ENCODE measurements at places on chromosomes 5 and 9.

DNA sequence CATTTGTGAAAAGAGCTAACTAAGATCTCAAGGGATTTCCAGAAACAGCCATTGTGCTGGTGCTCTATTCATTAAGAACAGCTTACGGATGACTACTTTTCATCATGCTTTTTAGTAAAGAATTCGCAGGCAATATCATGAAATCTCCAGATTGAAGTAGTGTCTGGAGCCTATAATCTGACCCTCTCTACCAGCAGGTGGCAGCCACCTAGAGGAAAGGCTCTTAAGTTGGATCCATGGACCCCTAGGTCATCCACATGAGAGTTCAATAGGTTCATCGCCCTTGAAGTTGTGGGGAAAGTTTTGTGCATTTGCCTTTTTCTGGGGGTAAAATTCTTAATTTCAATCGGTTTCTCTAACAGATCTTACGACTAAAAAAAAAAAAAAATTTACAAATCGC, 82.3 kb downstream of the SLC1A3 start:
- DNase-seq: peak; percentile 15

GRCh38 chr9:131529597-131530545, 1.2 kb downstream of the UCK1 start:
- no peak for DNase-seq

- peak; percentile 63 for DNase-seq
These were observed 194.1 kb downstream of the AOPEP start for GRCh38 chr9:94920420-94921091.

GRCh38 chr5:20102293-20102692, 114.3 kb upstream of the CDH18 start:
- no peak for DNase-seq

DNA sequence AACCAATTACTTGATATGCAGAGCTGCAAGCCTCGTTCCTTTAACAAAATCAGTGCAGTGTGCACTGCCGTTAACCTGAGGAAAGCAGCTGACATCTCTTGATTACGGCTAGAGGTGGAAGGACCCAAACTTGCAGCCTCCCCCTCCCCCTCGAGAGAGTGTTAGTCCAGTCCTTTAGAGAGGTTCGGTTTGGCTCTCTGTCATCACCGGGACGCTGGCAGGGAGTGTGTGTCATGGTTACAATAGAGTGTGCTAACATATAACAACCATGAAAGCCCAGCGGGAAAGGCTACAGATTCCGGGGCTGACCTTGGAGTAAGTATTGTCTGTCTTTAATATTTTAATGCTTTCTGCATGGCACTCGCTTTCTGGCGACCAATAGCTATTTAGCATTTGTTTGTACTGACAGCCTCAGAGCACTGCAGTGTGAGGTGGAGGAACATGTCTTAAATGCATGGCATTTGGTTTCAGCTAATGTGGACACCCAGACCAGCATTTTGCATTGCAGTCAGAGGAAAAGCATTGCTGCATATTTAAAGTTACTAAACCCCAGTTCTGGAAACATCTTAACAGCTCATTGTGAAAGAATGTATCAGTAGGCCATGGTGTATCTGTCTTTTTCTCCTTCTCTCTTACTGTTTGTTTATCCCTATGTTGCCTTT, 237.5 kb downstream of the CD180 start:
- DNase-seq: peak; percentile 32

- DNase-seq: peak; percentile 50
These were observed at the start of gene CDKN2A for GRCh38 chr9:21993893-21994555. TSS of gene CDKN2A (minus strand) at chr9:21994392.

- no peak for DNase-seq
These were observed 199.0 kb downstream of the ARHGAP26 start for GRCh38 chr5:142969186-142969585.

GRCh38 chr5:53942724-53943123, 367.6 kb downstream of the ARL15 start:
- DNase-seq: no peak

DNA sequence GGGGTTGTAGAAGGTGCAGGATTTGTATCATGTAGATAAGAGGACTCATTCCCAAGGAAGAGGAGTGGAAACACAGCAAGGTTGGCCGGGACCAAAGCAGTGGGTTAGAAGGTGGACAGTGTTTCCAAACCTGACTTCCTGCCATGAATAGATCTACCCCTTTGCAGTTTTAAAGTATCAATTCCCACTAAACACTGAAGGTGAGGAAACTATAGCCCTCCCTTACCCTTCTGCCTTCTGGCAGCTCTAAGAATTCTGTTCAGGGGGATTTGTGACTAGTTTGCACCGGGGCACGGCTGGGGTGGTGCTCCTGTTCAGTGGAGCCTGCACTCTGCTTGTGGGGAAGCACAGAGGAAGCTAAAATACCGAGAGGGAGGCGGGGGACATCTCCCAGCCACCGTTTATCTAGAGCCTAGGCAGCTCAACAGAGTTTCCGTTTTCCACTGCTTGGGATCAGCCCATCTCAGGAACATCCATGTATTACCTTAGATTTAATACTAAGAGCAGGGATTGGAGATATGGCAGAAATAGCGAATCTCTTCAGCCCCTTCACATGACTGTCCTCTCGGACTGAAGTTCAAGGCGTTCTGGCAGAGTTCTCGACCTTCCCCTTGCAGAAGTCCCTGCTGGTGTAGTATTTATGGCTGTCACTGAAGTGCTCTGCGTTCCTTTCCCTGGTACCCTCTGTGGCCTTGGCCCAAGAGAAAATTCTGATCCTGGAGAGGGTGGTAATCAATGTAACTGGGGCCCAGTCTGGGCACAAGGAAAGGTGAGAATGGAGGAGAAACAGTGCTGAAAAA, 5.4 kb downstream of the ISL1 start:
- no peak for DNase-seq

DNA sequence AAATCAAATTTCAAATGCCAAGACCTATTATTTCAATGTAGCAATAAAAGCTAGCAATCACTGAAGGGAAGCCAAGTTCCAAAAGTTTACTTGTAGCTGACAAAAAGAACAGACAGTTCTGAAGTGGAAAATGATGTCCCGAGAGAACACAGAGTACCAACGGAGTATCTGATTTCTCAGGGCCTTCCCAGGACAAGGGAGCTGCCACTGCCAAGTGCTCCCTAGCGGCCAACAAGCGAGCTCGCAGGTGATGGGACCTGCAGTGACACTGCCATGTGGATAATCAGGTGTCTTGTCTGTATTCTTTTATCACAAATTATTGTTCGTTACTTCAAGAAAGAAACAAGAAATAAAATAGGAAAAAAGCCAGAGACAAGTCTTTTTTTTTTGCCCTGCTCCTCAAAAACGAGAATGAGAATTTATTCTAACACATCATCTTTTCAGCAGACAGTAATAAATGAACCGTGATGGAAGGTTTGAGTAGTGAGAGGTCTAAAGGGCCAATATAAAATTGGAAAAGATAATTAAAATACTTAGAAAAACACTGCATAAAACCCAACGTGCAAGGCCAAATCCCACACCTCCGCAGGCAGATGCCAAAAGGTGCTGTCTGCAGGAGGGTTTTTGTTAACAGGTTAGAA, 159.4 kb downstream of the MYO10 start:
- DNase-seq: peak; percentile 27

DNA sequence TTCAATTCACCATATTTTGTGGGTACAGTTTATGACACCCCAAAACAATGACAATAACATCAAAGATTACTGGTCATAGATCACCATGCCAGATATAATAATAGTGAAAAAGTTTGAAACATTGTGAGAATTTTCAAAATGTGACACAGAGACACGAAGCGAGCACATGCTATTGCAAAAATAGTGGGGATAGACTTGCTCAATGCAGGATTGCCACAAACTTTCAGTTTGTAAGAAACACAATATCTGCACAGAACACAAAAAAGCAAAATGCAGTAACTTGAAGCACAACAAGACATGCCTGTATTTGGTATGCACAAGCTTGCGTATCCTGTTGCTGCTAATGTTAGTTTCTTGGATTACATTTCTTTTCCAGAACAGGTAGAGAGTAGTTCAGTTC, 35.8 kb downstream of the ARHGEF28 start:
- DNase-seq: no peak

GRCh38 chr5:117337064-117337749, 762.6 kb upstream of the SEMA6A start:
- DNase-seq: no peak

- peak; percentile 21 for DNase-seq
These were observed 47.2 kb downstream of the CAMK2A start for GRCh38 chr5:150242251-150242894.

DNA sequence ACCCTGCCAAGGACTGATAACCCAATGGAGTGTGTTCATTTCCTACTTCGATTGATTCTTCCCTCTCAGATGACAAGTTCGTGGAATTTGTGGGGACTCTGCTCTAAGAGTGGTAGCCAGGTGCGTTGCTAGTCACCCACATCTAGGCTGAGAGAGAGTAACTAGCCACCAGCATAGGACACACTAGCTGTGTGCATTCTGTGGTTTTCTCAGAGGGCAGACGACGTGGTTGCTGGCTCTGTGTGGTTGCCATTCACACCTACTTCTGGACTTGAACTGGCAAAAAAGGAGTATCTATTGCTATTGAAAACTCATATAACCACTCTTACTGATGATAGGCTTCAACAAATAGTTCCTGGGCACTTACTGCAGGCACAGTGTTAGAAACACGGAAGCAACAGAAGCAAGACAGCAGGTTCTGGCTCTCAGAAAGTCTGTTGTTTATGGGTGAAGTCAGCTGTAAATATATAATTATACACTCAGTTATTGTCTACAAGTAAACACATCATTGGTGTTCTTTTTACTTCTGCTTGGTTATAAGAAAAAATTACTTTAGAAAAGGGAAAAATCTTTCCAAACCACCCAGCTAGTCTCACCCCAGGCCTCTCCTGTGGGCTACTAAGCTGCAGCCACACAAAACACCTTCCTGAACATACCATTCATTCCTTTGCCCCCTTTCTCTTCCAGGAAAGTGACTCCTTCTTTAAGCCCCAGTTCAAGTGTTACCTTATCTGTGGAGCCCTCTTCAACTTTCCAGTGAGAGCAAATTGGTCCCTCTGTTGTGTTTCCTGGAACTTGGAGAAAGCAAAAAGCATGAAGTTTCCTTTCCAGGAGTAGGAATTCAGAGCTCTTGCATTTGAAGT, 151.1 kb upstream of the HAPLN1 start:
- peak; percentile 32 for DNase-seq

DNA sequence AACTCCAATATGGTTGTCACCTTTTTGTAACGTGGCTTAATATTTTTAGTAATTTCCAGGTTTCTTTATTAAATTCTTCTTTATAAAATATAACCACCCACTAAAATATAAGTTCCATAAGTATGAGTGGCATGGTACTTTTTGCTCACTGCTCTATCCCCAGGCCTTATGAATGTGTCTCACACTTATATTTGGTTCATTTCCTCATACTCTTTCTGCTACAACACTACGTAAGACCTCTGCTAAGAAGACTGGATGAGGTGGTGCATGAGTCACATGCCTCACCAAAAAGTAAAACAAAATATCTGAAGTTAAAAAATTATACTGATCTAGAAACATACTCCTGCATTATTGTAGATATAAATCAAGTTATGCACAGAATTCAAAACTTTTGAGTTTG, 400.9 kb downstream of the HCN1 start:
- DNase-seq: no peak

DNA sequence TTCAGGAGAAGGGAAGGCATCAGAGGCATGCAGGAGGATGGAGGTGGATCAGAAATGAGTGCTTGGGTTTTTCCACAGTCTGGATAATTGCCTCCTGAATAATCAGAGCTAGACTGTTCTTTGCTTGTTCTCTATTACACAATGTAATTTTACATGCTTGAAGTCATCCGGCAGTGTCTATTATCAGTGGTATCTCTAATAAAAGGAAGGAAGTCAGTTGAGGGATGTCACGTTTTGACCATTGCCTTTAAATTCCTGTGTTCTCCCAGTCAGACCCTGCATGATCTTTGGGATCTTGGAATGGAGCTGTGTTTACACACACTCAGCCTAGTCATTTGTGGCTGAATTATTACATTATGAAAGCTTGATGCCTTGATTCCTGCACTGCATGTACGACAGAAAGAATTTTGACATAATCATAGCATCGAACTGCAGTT, 91.0 kb downstream of the PDE8B start:
- no peak for DNase-seq

DNA sequence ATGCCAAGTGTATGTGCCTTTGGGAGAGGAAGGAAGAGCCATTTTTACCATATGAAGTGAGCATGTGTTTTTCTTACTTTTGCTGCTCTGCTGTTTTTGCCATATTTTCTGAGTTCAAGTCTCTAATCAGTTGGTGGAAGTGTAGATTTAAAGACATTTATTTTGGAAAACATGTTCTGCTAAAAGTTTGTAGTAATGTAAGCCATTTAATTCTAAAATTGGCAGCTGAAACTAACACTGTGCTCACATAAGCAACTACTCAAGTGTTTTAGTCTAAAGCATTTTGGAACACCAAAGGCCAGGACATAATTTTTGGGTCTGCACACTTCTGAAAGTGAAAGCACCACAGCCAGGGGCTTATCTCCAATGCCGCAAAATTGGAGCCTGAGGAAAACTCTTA, 363.4 kb upstream of the ZNF608 start:
- DNase-seq: no peak

DNA sequence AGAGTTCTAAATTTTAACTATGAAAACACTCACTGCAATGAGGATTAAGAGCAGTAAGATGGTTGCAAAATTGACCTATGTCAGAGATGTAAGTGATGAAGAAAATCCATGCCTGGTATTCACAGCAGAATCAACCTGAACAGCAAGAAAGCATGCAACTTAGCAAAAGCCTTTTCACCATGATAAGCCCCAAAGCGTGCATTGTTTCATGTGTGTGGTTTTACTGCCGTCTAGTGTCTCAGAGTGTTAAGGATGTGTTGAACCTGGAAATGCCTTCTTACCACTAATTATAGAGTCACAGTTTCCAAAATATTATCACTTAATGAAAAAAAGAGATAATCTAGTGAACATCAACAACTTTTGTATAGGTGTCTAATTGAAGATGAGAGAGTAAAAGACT, 415.2 kb upstream of the TRPC7 start:
- DNase-seq: no peak

- DNase-seq: no peak
These were observed 22.5 kb downstream of the PAX5 start for GRCh38 chr9:37011530-37011929.

DNA sequence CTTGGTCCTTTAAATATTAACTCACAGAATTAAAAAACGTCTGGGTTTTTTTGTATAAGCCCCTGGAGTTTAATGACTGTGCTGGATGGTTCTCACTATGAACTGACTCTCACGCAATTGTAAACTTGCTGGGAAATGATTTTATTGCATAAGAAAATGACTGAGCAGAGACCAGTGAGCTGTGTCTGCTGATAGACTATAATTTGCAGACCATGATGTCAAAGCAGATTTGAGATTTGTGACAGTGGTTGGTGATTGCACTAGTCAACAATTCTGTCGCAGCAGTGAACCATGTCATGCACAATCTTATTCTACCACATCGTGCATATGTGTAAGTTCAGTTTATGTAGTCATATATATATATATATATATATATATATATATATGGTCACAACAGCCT, 85.7 kb upstream of the C9orf72 start:
- DNase-seq: no peak

DNA sequence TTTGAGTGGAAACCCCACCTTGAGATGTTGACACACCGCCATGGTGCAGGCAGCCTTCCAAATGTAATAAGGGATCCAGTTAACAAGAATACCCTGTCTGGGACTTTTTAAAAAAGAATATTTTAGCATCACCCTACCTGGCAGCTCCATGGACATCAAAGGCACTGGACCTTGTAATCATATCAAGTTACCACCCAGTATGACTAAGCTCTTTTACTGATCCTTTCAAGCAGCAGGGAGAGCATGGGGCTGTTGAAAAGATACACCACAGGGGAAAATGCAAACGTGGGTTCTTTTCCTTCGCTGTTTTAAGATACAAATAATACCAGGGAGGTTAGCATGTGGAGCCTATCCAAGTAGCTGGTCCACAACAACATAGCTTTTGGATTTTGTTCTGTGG, 211.2 kb downstream of the SAXO1 start:
- DNase-seq: peak; percentile 8
